ENCODE measurements at places on chromosomes 3 and 15.

DNA sequence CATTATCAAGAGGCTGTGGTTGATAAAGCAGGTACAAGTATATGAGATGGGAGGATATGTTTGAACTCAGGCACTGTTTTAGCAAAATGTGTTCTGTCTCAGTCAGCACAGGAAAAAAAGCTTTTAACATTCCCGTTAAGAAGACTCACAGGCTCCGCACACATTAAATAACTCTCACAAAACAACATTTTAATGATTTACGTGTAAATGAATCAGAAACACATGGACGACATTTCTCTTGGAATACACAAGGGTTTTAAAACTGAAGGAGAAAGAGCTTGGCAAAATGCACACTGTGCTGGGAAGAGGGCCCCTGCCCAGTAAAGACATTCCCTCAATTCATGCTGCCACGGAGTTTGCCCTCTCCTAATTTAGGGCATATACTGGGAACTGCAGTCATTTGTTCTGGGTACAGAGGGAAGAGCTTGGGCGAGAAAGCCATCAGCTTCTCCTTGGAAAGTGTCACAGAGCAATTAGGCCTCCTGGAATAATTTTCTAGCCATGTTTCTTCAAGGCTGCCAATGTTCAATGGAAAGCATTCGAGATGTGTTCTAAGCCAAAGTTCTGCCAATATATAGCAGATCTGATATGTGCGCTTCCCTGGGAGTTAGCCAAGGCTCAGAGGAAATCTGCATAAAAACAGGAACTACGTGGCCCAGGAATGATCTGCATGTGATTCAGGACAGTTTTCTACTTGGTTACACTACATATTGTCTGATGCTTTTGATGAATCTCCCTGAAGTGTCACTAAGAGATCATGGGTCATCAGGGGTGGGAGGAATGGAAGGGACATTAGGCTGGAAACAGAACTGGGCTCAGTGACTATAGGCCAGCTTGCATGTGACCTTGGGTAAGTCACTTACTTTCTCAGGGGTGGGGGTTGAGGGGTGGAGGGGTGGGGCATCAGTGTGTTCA, 2.2 kb upstream of the MASP1 start:
- DNase-seq: no peak

- DNase-seq: no peak
These were observed 14.1 kb downstream of the CYP1A2 start for GRCh38 chr15:74762791-74763150.

DNA sequence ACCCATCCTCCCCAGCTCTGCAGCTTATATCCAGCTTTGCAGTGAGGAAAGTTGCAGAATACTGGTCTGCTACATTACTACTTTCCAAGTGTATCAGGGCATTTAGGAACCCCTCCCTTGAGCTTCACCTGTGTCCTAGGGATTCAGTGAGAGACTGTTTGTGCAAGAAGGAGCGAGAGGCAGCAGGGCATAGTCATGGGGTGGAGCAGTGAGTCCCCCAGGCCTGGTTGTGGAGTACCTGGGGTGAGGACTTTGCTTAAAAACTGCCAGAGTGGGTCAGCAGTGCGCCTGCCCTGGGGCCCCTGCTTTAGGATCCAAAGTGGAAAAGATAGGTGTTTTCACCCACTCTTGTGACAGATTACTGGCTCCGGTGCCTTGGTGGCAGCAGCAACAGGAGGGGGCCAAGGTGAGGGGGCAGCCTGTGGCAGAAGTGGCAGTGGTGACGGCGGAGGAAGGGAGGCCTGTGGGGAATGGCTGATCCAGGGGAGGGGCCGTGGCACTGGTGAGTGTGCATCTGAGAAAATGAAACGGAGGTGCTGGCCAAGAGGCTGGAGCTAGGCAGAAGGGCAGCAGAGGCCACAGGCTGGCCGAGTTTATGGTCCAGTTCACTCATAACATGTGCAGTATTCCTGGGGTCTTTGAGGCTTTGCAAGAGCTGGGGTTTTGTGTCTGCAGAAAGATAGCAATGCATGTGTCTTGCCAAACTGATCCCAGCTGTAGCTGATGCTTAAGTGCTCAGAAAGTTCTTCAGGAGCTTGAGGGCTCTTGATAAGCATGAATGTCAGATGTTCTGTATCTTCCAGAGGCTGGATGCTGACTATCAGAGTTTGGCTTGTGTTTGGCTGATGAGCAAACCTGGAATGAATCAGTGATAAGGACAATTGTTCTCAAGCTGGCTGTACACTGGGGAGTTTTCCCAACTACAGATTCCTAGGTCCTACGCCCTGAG, 43.4 kb downstream of the GOLGA6A start:
- DNase-seq: no peak

GRCh38 chr3:132004571-132004970, 30.2 kb downstream of the CPNE4 start:
- DNase-seq: no peak

GRCh38 chr3:149898771-149899170, 71.9 kb downstream of the PFN2 start:
- no peak for DNase-seq

- no peak for DNase-seq
These were observed 23.2 kb downstream of the FBLN2 start for GRCh38 chr3:13571831-13572750.

DNA sequence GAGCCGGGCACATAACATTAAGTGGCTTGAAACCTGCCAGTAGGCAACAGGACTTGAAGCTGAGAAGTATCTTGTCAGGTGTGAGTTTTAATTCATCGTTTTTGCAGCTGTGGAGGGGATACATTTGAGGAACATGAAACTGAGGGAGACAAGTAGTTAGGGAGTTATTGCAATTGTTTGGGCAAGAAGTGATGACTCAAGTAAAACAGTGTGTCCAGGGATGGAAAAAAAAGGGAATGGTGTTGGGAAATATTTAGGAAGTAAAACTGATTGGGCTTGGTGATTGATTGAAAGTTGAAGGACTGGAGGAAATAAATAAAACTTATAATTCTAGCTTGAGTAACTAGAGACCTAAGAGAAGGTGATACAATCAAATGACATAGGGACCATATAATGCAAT, 85.5 kb downstream of the NCEH1 start:
- no peak for DNase-seq

DNA sequence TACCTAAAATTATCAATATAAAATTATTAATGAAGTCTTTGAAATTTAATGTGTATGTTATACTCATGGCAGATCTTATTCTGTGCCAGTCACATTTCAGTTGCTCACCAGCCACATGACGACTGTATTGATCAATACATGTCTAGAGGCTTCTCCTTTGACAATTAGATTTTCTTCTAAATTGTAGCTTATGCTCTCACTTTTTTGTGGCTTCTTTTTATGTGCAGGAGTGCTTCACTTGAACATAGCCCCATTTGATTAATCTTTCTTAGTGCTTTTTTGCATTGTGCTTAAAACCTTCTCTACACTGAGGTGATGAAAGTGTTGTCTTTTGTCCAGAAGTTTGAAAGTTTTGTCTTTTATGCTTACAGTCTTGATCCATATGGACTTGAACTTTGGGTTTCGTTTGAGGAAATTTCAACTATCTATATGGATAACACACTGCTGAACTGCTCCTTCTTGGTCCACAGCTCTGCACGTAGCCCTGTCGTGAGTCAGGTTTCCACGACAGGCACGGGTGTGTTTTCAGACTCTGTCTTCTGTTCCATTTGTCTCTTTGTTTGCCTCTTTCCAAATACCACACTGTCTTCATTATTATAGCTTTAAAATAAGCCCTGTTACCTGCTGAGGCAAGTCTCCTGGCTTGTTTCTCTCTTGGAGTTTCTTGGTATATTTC, 393.9 kb upstream of the CFAP20DC start:
- DNase-seq: no peak

- DNase-seq: no peak
These were observed 6.9 kb downstream of the PRSS50 start for GRCh38 chr3:46710671-46711295.

- no peak for DNase-seq
These were observed 10.4 kb upstream of the BRPF1 start for GRCh38 chr3:9721015-9721699.

GRCh38 chr3:50972029-50972428, 297.3 kb downstream of the DOCK3 start:
- no peak for DNase-seq
